Mesendoderm (in vitro differentiated cells): ENCODE measurements at places on chromosomes 2 and 18.

DNA sequence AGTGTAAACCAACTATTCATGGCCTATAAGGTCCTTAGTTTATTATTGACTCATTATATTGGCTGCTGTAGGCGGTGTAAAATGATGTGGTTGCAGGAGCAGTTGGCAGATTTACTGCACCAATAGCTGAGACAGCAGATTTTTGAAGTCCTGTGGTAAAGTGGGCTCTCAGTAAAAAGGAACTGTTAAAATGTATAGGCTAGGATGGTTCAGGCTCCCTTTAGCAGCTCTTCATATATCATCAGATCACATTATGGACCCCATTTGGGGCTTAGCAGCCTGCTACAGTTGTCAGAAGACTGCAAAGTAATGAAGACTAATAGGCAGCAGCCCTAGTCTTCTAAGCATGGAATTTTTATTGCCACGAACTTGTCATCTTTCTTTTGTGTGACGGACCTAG, 27.8 kb downstream of the MTX2 start:
- no peak for DNase-seq

GRCh38 chr2:152415231-152415642, 80.3 kb downstream of the FMNL2 start:
- peak; percentile 86 for DNase-seq

DNA sequence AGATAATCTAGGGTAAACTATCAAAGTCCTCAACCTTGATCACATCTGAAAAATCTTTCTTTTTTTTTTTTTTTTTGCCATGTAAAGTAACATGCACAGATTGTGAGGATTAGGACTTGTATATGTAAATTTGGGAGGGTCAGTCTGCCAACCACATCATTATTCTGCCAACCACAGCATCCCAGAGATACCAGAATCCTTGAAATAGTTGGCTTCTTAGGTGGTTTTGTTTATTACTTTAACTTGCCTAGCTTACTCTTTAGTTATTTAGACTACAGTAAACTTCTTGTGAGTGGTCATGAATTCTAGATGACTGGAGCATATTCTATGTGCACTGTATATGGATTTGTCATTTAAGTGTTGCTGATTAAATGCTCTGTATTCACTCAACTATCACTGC, 242.1 kb upstream of the RBMS1 start:
- DNase-seq = no peak

GRCh38 chr2:168679741-168680310, 122.6 kb upstream of the NOSTRIN start:
- DNase-seq = no peak

GRCh38 chr2:236694146-236694888, 124.7 kb downstream of the ACKR3 start:
- DNase-seq = peak; percentile 31

- DNase-seq = no peak
Observed at GRCh38 chr2:240439698-240440151, 4.3 kb downstream of the GPC1 start.

DNA sequence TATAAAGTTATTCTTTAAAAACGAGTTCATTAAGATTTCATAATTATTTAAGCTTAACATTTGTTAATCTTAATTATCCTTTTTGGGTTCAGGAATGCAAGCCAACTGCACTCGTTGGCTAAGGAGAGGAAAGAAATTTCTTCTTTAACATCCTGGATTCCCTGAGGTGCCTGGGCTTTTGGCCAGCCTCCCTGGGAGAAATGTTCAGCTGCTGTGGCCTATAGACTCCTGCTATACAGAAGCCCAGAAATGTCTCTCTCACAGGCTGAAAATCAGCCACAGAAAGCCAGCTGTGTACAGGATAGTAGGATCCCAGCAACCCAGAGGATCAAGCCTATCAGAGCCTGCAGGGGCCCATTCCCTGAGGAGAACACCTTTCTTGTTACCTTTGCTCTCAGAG, 430.3 kb downstream of the XIRP2 start:
- no peak for DNase-seq

DNA sequence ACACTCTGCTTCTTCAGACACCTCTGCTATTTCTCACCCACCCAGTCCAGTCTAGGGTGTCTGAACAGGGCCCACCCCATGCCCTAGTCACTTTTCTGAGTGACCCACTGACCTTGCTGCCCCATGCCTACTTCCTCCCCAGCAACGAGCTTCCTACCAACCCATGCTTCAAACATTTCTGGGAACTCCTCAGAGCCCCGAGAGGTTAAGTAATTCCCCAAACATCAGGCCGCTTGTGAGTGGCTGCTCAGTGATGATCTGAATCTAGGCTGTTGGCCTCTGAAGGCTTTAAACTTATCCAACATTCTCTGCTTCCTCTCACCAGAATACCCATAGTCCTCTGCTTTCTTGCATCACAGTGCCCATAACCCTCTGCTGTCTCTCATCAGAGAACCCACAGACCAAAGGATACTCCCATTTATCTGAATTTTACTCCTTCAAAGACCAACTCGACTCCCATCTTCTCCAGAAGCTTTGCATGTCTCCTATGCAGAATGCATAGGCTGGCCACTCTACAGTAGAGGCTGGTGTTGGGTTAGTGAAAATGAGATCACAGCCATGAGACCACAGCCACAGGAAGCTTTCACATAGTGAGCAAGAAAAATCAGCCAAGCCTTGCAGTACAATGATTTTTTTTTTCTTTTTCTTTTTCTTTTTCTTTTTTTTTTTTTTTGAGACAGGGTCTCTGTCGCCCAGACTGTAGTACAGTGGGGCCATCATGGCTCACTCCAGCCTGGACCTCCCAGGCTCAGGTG, 309.5 kb upstream of the LYPD1 start:
- DNase-seq = no peak

DNA sequence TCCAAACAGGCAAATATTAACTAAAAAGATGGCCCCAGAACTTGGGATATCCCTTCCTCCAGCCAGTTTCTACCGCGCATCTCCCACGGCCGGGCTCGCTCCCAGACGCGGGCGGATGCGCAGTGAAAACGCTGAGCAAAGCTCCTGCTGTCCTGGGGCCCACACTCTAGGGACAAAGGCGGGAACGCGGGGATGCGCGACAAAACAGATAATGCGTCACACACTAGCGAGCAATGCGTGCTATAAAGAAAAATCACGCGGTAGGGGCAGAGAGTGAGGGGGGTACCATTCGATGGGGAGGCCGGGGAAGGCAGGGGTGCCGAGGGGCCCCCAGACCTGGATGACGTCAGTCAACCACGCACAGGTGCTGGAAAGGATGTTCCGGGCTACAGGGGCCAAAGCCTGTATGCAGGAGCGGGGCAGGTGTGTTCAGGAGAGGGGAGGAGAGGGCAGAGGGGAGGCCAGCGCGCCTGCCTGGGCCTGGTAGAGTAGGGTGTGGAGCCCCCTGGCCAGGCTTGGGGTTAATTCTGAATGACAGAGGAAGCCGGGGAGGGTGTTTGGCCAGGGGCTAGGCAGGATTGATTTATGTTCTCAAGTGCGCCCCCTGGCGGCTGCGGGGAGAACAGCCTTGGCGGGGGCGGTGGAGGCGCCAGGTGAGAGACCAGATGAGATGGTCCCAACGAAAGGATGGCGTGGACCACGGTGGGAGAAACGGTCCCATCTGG, 14.9 kb upstream of the ITM2C start:
- peak; percentile 86 for DNase-seq

GRCh38 chr18:69787825-69788547, 159.7 kb downstream of the CD226 start:
- DNase-seq = peak; percentile 52

- DNase-seq = no peak
Observed at GRCh38 chr2:50490991-50491390, 540.9 kb downstream of the NRXN1 start.

- peak; percentile 71 for DNase-seq
Observed at GRCh38 chr18:811892-812375, at the start of gene YES1. TSS of gene YES1 (minus strand) at chr18:812242. CDS start at chr18:756827, 55,415 bp downstream.

- peak; percentile 15 for DNase-seq
Observed at GRCh38 chr18:69948919-69949537, 1.4 kb upstream of the CD226 start.

DNA sequence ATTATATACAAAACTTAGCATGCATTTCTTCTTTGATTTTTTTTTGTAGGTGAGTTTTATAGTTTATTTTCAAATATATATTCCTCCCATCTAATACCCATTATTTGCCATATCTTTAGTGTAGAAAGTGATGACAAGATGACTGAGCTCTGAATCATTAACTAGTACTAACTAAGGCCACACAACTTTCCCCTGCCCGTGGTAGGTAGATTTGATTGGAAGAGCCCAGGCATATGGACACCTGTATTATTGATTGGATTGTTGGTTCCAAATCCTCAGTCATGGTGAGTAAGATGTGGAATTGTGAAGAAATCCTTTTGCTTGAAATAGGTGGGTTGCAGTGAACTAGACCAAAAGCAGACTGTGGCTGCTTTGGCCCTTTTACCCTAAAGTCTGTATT, 54.8 kb downstream of the ABI2 start:
- DNase-seq = no peak

DNA sequence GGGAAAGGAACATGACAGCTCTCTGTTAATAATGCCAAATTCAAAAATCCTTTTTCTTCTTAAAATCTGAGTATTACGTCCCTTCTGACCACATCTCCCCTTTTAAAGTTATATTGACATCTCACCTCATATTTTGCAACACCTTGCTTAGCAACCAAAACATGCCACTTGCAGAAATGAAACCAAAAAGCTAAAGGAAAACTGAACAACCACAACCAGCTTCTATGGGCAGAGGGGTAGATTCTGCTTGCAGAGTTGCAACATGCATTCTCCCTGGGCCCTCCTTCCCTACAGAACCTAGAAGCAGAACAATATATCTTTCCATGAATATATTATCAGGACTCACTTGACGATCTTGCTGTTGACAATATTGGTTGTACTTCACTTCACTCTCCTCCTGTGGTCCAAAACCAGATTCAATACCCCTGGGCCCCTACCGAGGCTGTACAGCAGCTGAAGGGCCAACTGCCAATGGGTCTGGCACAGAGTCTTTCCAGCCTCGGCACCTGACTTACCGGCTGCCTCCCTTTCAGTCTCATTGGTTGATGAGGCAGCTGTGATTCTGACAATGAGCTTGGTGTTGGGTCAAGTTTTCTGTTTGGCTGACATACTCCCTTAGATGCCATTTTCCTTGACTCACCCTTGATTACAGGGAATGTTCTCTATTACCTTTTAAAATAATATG, 616.6 kb downstream of the ZEB2 start:
- no peak for DNase-seq

DNA sequence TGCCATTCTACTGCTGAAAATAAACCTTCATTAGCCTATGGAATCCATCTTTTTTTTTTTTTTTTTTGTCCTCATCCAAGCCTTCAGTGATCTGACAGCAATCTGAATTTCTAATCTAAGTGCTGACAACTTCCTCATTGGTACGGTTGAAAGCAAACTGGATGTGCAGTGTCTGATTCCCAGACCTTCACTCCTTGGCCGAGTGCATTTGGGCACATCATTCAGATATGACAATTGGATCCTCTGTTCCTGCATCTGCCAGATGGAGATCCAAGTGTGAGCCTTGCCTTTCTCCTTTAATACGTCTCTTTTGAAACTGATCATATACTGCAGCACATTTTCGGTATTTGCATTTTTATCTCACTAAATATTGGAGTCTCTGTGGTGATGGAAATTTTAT, 713.1 kb downstream of the DCDC2C start:
- DNase-seq = no peak

- DNase-seq = no peak
Observed at GRCh38 chr18:44852818-44853217, 172.1 kb downstream of the SETBP1 start.

DNA sequence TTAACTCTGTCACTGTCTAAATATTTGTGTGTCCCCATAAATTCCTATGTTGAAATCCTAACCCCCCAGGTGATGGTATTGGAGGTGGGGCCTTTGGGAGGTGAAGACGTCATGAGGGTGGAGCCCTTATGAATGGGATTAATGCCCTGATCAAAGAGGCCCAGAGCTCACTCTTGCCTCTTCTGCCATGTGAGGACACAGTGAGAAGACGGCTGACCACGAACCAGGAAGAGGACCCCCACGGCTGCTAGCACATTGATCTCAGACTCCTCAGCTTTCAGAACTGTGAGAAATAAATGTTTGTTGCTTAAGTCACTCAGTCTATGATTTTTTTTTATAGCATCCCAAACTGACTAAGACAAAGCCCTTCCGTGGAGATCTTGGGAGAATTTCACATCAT, 71.2 kb downstream of the BCL2L11 start:
- DNase-seq = no peak

- DNase-seq = no peak
Observed at GRCh38 chr2:31967790-31968189, 43.0 kb downstream of the MEMO1 start.

DNA sequence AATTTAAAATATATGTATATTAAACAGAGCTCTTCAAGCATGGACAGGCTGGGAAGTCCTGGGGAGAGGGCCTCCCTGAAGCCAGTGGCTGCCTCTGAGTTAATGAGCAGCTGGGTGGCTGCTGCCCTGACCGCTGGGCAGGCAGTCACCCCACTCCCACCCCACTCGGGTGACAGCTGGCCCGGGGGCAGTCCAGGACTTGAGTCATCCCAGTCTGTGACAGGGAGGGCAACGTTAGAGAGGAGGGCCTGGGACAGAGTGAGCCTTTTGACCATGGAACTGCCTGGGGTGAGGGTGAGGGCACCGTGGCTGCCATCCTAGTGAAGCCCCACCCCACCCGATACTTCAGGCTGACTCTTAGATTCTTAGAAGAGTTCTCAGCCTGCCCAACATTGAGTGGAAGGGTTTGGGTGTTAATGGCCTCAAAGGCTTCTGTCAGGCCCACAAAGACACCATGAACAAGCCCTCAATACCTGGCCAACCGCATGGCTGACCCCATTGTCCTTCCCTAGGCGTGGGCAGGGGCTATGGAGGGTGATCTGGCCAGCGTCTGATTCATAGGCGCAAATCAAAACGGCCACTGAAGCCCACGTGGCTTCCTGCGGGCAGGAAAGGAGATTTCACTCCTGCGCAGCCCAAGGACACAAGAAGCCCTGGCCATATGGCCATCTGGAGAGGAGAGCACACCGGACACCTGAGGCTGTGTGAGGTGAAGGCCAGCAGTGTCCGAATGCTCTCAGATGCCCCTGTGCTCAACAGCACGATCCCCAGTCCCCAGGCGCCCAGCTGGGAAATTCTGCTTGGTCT, 47.5 kb downstream of the MRPS5 start:
- DNase-seq = no peak

GRCh38 chr2:26765475-26766200, 1.6 kb downstream of the SLC35F6 start:
- no peak for DNase-seq

GRCh38 chr2:189580241-189580651, 340 bp downstream of the SLC40A1 start:
- peak; percentile 72 for DNase-seq

GRCh38 chr2:184920451-184920965, 322.2 kb downstream of the ZNF804A start:
- no peak for DNase-seq

- DNase-seq = no peak
Observed at GRCh38 chr2:2825516-2826208, 494.6 kb upstream of the MYT1L start.
